ENCODE measurements at places on chromosomes 6 and 20.

DNA sequence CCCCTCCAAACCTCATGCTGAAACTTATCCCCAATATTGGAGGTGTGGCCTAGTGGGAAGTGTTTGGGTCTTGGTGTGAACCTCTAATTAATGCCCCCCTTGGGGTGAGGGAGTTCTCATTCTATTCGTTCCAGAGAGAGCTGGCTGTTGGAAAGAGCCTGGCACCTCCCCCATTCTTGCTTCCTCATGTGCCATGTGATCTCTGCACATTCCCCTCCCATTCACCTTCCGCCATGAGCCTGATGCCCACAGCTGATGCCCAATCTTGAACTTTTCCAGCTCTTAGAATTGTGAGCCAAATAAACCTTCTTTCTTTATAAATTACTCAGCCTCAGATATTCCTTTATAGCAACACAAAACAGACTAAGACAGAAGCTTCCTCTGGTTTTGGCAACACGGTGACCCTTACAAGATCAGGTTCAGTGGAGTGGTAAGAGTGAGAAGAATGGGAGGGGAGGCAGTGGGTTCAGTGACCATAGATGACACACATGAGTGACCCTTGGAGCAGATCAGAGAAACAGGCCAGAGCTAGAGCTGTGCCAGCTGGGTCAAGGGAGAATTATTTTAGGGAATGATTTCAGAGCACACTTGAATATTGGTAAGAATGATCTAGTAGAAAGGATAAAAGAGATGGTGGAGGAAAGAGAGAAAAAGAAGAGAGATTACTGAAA is 176.4 kb downstream of the LY86 start:
- DNase-seq: no peak

DNA sequence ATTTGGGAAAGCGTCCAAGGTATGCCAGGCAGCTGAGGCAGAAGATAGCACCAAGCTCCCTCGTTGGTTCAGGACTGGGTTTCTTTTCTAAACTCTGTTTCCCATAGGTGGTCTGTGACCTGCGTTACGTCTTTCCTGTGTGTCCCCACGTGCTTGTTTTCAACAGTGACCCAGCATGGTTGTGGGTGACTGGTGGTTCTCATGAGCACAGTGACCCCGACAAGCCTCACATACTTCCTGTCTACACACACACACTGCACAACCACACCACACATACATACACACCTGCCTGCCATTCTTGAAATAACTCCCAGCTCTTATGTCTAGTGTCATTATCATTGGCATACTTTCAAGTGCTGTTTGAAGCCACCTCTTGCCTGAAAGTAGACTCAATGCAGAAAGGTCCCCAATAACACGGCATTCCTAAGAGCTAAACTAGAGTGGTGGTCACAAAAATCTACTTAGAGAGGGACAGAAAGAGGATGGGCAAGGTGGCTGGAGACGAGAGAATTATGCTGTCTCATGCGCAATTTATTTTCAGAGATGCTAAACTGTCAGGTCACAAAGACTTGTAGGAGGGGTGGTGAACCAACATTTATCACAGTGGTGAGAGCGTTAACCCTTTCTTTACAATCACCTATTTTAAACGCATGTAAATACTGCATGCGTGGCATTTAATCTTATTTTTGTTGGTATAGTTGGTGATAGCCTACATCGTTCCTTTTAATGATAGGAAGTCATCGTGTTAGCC is 66.7 kb downstream of the GCNT2 start:
- no peak for DNase-seq

- no peak for DNase-seq
Observed at GRCh38 chr6:39769012-39769411, 23.2 kb upstream of the DAAM2 start.

GRCh38 chr6:128241216-128241615 is 279.2 kb downstream of the PTPRK start:
- no peak for DNase-seq

GRCh38 chr20:41176711-41177552 is 39.6 kb downstream of the PLCG1 start:
- no peak for DNase-seq

DNA sequence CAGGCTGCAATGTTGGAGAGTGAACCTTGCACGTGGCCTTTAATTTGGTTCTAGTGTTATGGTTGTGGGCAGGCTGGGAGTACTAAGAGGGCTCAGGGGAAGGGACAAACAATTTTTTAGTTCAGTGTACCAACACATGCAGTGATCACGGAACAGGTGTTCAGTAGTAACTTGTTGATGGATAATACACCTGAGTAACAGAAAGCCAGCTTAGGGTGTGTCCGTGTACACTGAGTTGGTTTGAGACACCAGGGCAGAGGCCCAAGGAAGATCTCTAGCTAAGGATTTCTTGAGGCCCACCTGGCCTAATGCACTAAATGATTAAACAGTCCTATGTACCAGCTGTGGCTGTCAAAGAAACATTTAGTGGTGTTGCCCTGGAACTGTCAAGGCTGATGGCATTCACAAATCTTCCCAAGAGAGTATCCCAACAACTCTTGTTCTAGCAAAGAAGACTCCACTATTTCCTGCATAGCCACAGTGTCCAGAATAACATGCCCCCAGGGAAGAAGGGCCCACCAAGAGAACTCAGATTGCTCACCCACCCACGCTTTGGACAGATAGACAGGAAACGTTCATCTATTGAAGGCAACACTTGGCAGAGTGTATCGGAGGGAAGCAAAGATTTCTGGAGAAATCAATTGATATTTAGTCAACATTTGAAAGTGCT is 60.0 kb downstream of the CD83 start:
- DNase-seq: no peak

DNA sequence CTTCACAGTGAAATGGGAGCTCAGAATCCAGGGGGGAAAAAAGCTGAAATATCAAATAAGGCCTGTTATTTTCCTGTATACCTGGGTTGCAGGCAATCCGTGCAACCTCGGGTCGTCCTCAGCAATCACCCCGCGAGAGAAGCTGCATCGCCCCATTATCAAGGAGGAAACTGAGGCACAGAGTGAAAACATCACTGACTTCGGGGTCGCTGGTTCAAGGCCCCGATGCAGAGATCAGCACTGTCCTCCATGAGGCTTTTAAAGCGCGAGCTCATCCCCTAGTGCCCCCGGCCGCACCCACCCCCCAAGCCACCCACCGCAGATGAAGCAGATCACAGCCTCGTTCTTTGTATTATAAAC is 203.9 kb downstream of the PREX1 start:
- no peak for DNase-seq

GRCh38 chr6:3862038-3862437 is 12.9 kb downstream of the FAM50B start:
- no peak for DNase-seq

DNA sequence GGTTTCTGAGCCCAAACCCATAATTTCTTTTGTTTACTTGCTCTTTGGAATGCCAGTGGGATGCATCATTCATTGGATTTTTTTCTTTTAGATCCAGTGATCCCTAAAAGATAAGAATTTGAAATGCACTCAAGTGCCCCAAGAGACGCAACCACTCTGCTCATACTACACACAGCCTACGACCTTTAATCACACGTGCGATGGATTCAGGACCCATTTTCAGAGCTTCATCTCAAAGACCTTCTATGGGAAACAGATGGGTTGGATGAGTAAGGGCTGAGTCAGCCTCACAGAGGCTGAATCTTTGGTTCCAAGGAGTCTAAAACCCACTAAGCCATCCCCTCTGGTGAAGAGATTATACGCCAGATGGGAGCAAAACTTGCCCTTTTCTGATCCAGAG is 265.5 kb upstream of the EXOC2 start:
- DNase-seq: peak; percentile 39

- no peak for DNase-seq
Observed at GRCh38 chr6:169653691-169654090, 48.1 kb downstream of the WDR27 start.

DNA sequence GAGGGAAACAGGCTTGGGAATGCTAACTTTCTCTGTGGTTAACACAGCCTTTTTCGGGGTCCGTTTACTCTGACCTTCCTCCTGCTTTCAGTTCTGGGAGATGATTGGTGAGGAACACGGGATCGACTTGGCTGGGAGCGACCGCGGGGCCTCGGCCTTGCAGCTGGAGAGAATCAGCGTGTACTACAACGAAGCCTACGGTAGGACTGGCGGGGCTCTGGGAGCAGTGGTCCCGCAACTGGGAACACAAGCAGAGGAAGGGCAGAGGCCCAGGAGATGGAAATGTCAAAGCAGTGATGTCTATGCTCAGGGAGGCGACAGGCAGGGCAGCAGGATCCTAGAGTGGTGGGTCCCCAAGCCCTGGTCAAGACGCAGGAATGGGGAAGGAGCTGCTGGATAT is 3.5 kb downstream of the TUBB1 start:
- no peak for DNase-seq
